ENCODE measurements at places on chromosomes 2 and 18.
A peak's percentile ranks its signal among the peaks of the same experiment; 100 is the strongest.

GRCh38 chr2:233434666-233435330 lies 80.5 kb downstream of the DGKD start:
- DNase-seq: no peak

GRCh38 chr2:141417246-141417797 lies 713.5 kb downstream of the LRP1B start:
- DNase-seq: no peak

- DNase-seq: no peak
These were observed 879.8 kb downstream of the CPS1 start for GRCh38 chr2:211436182-211436581.

DNA sequence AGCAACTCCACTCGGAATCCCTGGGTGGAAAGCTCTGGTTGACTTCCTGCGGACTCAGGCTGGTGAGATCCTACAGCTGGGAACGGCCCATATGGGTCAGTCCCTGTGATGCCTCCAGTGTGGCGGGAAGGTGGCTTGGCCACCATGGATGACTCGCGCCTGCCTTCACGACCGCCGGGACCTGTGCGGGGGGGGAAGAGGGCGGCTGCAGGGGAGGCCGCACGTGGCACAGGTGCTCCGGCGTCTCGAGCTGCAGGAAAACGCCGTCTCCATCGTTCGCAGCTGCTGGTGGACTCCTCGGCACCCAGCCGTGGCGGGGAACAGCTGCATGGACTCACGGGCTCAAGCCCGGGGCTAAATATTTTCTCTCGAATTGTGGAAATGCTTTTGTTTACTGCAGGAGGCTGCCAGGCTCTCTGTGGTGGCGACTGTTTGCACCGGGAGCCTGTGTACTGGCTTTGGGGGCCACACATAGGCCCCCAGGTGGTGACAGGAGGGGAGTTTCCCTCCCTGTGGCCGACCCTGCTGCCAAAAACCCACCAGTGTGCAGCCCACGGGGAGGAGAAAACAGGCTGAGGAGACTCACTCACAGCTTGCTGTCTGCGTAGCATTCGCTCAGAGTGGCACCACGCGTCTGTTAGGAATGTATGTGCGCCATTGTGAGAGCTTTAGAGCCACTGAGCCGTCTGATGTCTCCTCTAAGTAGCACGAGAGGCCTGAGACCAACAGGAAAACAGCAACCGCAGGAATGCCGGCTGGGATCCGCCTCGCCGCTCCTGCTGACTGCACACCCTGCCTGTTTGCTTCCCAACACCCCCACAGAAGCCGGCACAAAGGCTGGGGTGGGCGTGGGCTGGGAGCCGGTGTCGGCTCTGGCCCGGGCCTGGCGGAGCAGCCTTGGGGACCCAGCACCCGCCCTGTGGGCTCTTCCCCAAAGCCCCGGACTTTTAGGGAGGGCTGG lies 89.2 kb downstream of the NFATC1 start:
- no peak for DNase-seq

DNA sequence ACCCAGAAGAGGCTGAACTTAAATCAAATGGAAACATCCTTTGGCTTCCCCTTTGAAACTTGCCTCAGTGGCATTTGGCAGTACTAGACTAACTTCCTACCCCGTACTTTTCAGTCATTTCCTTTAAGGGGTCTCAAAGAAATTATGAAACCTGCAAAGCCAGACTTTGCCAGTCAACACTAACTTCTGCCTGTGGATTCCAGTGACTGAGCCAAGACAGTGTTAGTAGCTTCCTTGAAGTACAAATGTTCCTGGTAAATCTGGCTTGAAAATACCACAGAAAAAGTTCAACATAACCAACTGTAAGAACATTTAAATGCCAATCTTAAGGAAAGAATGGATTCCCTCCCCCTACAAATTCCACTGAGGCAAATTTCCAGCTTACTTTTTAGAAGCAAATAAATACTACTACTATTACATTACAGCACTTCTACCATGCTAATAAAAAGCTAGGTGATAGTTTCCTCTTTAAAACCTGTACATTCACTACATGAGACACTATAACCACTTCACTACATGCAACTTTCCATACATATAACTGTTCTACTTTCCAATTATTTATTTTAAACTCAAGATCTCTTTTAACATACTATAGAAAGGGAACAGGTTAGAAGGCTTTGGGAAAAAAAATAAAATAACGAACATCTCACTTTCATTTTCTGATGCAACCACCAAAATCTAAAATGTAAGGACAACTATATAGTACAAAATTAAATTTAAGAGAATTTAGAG lies 2.4 kb downstream of the PELI1 start:
- no peak for DNase-seq

- no peak for DNase-seq
These were observed 24.1 kb downstream of the GLS start for GRCh38 chr2:190904640-190905261.

- no peak for DNase-seq
These were observed 94.1 kb downstream of the ANKRD44 start for GRCh38 chr2:197216361-197216979.

- DNase-seq: no peak
These were observed 845.9 kb downstream of the ERBB4 start for GRCh38 chr2:211692689-211693088.

DNA sequence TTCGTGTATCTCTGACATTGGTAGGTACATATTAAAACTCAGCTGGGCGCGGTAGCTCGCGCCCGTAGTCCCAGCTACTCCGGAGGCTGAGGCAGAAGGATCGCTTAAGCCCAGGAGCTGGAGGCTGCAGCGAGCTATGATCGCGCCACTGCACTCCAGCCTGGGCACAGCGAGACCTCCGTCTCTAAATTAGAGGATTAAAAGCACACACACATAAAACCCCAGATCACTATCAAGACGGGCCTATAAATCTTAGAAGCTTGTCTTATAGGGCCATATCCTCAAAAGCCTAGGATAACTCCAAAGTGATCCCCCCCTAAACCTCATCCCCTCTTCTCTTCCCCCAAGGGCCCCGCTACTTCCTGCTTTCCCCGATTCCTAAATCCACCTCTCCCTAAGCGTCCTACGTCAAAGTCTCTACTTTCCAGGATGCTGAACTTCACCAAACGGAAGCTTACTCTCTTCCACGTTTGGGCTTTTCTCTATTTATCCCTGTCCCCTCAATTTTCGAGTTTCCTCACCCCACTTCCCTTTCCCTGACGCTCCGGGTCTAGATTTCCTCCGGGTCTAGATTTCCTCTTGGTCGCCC lies 707 bp downstream of the KRCC1 start:
- DNase-seq: peak; percentile 31

DNA sequence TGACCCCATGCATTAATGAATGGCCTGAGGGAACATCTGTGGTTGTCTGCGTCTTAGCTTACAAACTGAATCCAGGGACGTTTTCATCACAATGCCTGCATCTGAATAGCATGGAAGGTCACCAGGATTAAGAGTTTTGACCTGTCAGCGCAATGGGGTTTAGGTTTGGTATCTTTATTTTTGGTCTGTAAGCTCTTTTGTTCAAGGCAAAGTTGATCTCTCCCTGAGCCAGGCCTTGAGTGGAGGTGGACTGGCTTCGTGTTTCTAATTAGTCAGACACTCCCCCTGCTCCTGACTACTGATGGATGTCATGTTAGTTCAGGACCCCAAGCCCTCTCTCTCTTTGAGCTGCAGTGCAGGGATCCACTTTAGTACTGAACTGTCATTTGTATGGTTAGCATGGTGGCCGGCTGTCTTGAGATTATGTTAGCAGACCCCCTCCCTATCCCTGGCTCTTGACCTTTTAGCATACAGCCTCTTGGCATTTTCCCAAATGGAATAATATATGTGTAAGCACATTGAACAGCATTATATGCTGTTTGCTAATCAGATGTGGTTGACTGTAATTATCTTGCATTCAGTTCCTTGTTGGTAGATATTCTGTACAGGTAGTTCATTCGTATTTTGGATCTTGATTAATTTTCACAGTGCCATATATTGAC lies 59.2 kb downstream of the LYPD6 start:
- no peak for DNase-seq

DNA sequence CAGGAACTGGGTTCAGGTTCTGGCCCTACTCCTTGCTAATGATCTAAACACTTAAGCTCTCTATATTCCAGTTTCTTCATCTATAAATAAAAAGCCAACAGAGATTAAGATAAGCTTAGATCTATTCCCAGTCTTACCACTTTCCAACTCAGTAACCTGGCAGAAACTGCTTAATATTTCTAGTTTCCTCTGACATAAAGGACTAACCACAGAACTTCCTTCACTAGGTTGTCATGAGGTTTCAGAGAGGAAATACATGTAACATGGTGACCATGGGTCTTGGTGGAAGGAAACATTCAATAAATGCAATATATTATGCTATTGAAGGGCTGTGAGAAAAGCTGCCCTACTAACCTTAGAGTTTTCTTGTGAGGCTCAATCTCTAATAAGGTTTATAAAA lies 114.4 kb upstream of the PDE1A start:
- DNase-seq: no peak

GRCh38 chr2:217932803-217933616 lies 69.8 kb downstream of the TNS1 start:
- DNase-seq: no peak

GRCh38 chr18:45793264-45793965 lies 32.1 kb upstream of the SIGLEC15 start:
- no peak for DNase-seq

GRCh38 chr2:237558961-237559641 lies 7.3 kb upstream of the PRLH start:
- DNase-seq: no peak

- DNase-seq: no peak
These were observed 313.9 kb downstream of the GBX2 start for GRCh38 chr2:235854276-235854675.

DNA sequence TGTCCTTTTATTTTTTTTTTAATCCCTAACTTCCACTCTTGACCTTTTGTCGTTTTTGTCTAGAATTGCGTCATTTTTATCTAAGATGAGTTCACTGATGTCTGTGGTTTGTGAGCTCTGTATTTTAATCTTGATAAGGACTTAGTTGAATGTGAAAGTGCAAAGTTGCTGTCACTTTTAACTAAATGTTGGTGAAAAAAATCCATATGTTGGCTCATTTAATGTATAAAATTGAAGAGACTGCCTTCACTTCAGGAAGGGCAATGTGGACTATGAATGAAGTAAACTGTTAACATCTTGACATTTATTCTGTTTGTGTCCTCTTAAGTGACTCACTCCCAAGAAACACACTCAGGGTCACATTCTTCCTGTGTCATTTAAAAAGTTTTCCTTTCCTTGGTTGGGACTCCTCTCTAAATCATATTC lies 256.6 kb upstream of the RASGRP3 start:
- no peak for DNase-seq

GRCh38 chr2:67802291-67802690 lies 260.5 kb downstream of the C1D start:
- no peak for DNase-seq

DNA sequence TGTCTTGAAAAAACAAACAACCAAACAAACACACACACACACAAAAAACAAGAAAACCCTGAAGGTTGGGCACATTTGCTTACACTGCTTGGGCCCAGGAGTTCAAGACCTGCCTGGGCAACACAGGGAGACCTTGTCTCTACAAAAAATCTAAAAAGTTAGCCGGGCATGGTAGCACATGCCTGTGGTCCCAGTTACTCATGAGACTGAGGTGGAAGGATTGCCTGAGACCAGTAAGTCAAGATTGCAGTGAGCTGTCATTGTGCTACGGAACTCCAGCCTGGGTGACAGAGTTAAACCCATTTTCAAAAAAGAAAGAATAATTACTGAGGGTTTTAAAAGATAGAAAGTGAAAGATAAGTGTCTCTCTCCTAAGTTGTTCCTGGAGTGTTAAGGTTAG lies 103.4 kb downstream of the MBD5 start:
- no peak for DNase-seq

DNA sequence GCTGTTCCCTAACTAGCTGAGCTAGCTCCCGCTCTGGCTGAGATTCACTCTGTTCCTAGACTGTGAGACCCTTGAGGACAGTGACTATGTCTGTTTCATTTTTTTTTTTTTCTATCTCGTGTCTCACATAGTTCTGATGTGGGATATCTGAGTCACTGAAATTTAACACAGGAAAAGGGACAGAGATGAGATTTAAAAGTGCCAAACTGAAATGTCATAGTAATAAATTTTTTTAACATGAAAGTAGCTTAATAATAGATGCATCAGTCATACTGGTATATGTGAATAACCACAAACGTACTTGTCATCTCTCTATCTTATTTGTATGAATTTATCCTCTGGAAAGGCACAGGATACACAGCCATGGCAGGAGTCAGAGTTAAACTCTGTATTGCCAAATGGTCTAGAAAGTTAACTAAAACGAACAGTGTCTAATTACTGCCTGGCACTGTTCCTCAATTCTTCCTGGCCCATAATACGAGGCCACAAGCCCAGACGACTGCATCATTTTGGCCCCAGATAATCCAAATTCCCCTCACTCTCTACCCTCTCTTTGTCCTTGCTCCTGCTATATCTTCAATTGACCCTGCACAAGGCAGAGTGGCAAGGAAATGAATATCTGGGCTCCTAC lies 87.5 kb downstream of the SATB2 start:
- no peak for DNase-seq
